Dermis microvascular lymphatic vessel endothelial cell (primary cell): ENCODE measurements at places on chromosomes 2 and 18.

GRCh38 chr2:195490319-195490718, 166.7 kb upstream of the SLC39A10 start:
- no peak for DNase-seq

DNA sequence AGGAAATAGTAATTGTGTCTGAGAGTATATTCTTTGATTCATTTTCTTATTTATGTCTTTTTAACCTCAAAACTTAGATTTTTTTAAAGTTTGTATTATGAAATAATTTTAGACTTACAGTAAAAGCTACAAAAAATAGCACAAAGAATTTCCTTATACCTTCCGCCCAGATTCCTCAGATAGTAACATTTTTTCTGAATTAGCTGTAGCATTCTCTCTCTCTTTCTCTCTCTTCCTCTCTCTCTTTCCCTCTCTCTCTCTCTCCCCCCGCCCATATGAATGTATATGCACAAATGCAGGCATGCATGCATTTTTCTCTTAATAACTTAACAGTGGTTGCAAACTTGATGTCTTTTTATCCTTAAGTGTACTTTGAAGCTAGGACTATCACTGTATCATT, 361.1 kb upstream of the NRP2 start:
- no peak for DNase-seq

- no peak for DNase-seq
These were observed 3.1 kb upstream of the FLACC1 start for GRCh38 chr2:201360256-201360655.

- no peak for DNase-seq
These were observed 3.6 kb downstream of the ADRA2B start for GRCh38 chr2:96112501-96113366.

- DNase-seq = peak; percentile 53
These were observed 361.3 kb downstream of the ZNF521 start for GRCh38 chr18:24990671-24991134.

DNA sequence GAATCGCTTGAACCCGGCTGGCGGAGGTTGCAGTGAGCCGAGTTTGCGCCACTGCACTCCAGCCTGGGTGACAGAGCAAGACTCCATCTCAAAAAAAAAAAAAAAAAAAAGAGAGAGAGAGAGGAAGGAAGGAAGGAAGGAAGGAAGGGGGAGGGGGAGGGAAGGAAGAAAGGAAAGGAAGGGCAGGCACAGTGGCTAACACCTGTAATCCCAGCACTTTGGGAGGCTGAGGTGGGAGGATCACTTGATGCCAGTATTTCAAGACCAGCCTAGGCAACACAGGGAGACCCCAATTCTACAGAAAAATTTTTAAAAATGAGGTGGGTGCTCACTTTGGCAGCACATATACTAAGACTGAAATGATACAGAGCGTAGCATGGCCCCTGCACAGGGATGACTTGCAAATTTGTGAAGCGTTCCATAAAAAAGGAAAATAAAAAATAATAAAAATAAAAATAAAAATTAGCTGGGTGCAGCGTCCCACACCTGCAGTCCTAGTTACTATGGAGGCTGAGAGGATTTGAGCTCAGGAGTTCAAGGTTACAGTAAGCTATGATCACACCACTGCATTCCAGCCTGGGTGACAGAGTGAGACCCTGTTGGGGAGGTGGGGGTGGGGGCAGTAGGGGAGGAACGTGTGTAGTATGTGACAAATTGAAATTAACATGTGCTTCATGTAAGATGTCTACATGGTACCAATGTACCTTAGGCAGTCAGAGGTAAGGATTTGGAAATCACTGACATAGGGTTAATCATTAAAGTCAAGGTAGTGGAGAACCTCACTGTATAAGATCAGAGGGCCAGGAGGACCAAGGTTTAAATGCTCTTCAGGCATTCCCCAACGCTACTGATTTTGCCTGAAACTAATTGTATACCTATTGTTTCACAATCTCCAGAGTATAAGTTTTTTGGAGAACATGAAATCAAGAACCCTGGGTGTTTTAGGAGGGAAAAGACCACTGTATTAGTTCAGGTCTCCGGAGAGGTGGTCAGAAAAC, 1.4 kb downstream of the WDCP start:
- no peak for DNase-seq

DNA sequence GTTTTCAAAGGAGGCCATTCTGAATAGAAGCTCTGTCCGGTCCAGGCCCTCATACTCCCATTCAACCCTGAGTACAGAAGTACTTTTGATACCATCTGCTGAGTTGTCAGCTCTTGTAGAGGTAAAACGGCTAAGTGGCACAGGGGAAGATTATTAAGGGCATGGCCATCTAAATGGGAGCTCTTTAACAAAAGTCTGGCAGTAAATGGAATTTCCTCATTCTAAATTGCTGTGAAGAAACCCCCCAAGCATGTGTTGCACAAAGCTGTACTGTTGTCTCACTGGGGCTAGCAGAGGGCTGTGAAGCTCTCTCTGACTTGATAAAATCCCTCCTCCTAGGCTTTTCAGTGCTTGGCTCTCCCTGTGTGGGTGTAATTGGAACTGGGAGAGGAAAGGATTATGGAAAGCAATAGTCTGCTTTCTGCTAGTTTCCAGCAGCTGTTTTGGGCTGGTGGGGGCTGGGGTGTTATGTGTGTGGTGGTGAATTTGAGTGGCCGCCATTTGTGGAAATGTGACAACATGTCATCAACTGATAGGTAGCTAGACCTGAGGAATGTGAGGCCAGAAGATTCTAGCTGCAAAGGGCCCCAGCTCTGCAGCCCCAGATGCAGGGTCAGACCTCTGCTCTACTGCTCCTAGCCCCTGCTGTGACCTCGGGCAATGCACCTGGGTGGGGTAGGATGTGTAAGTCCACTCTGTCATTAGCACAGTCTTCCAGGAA, 65.1 kb downstream of the MAP4K4 start:
- DNase-seq = no peak

DNA sequence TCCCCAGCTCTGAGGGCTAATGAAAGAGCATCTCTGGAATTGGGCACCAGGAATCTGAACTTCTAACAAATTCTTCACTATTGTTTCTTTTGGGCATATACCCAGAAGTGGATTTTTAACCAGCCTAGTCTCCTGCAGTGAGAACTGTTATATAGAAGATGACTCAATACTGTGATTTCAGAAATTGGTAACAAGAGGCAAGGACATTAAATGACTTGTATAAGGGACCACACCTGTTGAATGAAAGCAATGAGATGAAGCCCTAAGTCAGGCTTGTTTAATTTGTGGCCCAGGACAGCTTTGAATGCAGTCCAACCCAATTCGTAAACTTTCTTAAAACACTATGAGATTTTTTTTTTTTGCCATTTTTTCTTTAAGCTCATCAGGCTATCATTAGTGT, 57.9 kb downstream of the EPC2 start:
- no peak for DNase-seq

DNA sequence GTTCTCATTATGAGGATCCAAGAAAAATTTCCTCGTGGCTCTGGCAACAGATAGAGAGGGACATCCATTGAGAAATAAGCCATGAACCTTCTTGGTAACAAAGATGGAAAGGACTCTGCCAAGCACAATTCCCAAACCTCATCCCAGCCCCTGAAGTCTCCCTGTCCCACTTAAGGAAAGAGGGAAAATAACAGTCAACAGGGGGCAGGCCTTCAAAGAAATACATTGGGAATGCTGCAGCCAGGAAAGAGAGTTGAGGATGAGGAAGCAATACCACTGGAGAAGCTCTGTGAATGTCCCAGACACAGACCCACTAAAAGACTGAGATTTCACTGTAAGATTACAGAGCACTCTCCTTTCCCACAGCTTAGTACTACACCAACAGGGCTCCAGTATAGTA, 93.2 kb downstream of the CD226 start:
- no peak for DNase-seq

- no peak for DNase-seq
These were observed 97.1 kb downstream of the USP40 start for GRCh38 chr2:233469261-233470010.

- DNase-seq = no peak
These were observed 3.3 kb downstream of the BOK start for GRCh38 chr2:241561832-241562231.

DNA sequence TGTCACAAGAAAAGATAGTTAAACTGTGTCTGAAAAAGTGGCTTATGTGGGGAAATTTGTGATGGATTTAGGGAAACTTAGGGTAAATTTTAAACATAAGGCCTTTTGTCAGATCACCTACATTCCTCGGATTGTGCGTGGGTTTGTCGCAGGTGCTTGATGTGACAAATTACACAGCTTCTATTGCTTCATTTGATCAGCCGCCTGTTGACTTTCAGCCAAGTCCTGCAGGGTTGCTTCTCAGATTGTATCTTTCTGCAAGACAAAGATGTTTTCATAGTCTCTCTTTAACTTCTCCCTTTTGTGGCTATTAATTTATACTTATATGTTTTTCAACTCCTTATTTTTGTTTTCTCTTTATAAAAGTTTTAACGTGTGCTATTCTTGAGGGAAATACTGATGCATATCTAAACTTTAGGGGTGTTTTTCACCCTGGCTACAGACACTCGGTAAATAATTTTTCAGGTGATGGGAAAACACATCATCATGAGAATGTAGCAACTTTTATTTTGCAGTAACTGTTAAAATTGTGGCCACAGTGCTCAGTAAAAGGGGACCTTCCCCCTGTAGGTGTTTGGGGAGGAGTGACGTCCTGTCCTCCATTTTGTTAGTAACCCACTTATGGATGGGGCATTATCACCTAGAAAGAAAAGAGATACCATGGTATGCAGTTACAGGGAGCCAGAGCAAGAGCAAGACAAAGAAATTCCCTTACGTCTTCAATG, 31.4 kb downstream of the GALM start:
- DNase-seq = no peak

DNA sequence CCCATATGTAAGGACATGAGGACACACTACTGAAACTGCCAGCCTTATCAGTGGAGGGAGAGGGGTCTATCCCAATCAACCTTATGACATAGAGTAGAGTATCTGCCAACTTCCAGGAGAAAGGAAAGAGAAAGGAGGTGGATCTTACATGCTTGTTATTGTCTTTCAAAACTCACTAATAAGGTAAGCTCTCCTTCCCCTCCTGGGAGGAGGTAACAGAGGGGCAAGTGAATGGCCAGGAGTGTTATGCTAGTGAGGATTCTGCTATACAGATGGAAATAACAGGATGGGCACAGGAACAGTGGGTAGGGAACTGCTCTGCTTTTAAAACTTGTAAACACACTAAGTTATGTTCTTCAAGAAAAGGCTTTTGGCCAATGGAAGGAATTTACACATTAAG, 1020.1 kb downstream of the TDRD15 start:
- no peak for DNase-seq

GRCh38 chr2:138494265-138494966, 7.2 kb upstream of the SPOPL start:
- DNase-seq = no peak

GRCh38 chr2:96550787-96551604, 14.4 kb downstream of the ARID5A start:
- DNase-seq = no peak

DNA sequence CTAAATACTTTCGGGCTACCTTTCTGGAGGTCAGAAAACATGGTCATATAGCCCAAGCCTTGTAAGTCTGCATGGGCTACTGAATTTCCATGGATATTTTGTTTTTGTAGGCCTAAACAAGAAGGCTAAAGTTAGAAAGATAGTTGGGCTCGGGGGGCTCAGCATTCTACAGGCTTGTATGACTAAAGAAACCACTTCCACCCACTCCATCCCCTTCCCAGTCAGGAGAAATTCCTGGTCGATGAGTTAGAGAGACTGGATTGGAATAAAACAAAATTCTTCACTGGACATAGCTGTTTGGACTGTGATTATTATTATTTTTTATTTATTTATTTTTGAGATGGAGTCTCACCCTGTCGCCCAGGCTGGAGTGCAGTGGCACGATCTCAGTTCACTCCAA, 539.4 kb upstream of the TNP1 start:
- DNase-seq = no peak
